ENCODE measurements at places on chromosomes 13 and 19.

- no peak for DNase-seq
Observed at GRCh38 chr19:51319649-51320279, 8.3 kb downstream of the IGLON5 start.

GRCh38 chr19:42323852-42324654, 1.4 kb upstream of the MEGF8 start:
- DNase-seq, result peak; percentile 36

- peak; percentile 93 for DNase-seq
Observed at GRCh38 chr19:6530386-6531162, at the start of gene TNFSF9. TNFSF9 (plus strand) TSS chr19:6531026; CDS start chr19:6531037, 11 bp downstream.

- DNase-seq, result no peak
Observed at GRCh38 chr13:103676329-103676728, 610.1 kb upstream of the SLC10A2 start.

- no peak for DNase-seq
Observed at GRCh38 chr13:76406243-76406642, 480.0 kb downstream of the KCTD12 start.

GRCh38 chr19:11832253-11832912, 16.1 kb upstream of the ZNF439 start:
- DNase-seq, result no peak

GRCh38 chr19:1171755-1172352, 2.2 kb downstream of the SBNO2 start:
- DNase-seq, result no peak

- no peak for DNase-seq
Observed at GRCh38 chr13:46097015-46097414, 7.8 kb downstream of the CPB2 start.

GRCh38 chr19:49573425-49573824, 6.9 kb downstream of the NOSIP start:
- DNase-seq, result no peak

GRCh38 chr13:31207661-31208552, 8.1 kb downstream of the B3GLCT start:
- peak; percentile 78 for DNase-seq

DNA sequence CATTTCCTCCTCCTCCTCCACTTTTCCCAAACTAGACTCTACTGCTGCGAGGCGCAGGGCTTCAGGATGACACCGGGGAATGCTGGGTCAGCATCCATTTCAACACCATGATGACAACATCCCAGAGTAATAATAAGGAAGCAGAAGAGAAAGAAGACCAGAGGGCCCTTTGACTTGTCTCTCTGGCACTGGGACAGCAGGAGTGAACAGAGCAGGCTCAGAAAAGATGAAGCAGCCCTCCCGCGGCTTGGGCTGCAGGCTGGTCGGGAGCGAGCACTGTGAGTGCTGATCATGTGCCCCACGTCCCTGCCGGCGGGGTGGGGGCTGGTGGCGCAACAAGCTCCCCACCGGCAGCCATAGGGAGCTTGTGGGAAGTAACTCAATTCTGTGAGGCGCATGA, 30.5 kb downstream of the RANBP3 start:
- DNase-seq, result peak; percentile 80

DNA sequence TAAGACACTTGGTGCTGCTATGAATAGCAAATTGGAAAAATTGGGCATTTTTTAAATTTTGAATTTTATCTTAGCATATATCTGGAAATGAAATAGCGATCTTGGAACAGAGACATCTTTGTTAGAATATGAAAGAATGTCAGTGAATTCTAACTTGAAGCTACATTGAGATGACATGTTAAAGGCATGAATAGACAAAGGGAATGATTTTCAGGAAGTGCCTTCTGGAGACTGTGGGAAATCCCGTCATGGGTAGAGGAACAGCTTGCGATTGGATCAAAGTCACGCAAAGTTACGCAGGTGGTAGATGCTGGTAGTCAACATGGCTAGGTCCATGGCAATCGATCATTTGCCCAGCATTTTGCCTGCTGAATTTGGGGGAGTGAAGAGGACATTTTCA, 43.5 kb downstream of the LRCH1 start:
- DNase-seq, result no peak

GRCh38 chr13:30338952-30339351, 31.6 kb upstream of the KATNAL1 start:
- DNase-seq, result no peak

- DNase-seq, result no peak
Observed at GRCh38 chr19:4217429-4218264, 11.7 kb upstream of the EBI3 start.

GRCh38 chr19:45121827-45122345, 28.9 kb downstream of the PPP1R37 start:
- DNase-seq, result no peak

- no peak for DNase-seq
Observed at GRCh38 chr19:51242881-51243630, 7.8 kb upstream of the SIGLECL1 start.

DNA sequence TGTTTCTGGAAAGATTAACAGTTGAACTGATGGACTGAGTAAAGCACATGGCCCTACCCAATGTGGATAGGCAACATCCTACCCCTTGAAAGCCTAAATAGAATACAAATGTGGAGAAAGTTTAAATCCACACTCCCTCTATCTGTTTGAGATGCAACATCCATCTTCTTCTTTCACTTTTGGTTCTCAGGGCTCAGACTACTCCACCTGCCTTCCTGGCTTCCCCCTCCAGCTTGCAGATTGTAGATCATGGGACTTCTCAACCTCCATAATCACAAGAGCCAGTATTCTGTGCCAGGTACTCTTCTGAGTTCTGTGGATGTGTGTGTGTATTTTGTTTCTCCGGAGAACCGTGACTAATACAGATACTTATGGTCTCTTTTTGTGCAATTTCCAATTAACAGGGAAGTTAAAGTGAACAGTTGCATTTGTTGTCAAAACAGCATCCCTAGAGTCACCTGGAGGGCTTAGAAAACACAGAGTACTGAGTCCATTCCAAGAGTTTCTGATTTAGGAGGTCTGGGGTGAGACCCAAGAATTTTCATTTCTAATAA, 590.3 kb upstream of the MIR17HG start:
- no peak for DNase-seq

GRCh38 chr13:37429976-37430375, 168.6 kb downstream of the POSTN start:
- DNase-seq, result no peak

DNA sequence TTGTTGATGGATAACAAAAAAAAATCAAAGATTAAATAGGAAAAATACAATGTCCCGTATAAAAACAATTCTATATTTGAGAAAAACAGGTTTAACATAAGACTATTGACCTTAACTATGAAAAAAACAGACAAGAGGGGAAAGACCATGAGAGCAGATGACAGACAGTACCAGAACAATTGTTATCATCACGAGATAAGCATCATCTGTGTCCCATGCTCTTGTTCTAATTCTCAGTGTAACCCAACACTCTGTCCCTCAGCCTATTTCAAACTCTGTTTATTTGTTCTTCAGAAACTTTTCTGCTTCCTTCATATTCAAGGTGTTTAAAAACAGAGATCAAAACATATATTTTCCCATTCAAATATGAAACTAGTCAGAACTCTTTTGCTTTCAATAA, 216.4 kb downstream of the PCDH9 start:
- no peak for DNase-seq

DNA sequence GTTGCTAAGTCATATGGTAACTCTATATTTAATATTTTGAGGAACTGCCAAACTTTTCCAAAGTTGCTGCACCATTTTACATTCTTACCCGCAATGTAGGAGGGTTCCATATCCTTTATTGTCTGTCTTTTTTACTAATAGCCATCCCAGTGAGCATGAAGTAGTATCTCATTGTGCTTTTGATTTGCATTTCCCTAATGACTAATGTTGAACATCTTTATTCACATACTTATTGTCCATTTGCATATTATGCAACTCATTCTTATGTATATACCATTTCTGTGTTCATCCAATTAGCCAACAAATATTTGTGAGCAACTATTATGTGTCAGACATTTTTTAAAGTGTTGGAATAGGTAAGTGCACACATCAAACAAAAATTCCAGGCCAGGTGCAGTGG, 20.4 kb upstream of the ATP8A2 start:
- no peak for DNase-seq

DNA sequence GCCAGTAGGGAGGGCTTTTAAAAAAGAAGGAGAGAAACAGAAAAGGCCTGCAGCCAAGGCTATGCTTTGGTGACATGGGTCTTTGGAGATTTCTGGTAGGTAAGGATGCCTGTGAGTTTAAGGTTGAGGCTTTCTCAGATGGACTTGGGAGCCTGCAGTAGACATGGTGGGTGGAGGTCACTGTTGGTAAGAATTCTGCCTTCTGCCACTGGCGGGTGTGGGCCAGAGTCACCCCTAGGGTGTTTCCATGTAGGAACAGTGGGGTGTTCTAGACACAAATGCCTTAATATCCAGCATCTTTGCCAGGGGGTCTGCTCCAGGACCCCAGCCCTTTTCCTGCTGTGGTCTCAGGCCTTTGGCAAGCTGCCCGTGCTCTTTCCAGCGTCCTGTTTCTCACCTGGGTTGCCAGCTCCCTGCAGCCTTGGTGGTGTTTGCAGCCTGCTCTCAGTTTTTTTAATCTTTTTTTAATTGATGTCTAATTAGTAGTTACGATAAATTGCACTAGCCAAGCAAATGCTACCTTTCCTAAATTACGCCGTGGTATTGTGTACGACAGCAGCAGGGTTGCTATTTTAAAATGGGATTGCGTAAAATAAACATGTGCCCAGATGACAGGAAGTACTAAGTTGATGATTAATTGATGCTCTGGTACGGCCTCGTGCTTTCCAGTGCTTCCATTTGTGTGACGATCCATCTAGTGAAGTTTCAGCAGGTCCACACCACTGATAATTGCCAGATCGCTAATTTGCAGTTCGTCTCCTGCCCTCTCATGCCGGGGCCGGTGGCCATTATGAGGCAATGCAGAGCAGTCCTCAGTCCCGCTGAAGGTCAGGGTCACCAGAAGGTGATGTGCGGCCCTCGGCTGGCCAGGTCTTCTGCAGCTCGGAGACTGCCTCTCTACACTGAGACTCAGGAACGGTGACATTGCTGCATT, 35.3 kb upstream of the NPAS1 start:
- peak; percentile 70 for DNase-seq

DNA sequence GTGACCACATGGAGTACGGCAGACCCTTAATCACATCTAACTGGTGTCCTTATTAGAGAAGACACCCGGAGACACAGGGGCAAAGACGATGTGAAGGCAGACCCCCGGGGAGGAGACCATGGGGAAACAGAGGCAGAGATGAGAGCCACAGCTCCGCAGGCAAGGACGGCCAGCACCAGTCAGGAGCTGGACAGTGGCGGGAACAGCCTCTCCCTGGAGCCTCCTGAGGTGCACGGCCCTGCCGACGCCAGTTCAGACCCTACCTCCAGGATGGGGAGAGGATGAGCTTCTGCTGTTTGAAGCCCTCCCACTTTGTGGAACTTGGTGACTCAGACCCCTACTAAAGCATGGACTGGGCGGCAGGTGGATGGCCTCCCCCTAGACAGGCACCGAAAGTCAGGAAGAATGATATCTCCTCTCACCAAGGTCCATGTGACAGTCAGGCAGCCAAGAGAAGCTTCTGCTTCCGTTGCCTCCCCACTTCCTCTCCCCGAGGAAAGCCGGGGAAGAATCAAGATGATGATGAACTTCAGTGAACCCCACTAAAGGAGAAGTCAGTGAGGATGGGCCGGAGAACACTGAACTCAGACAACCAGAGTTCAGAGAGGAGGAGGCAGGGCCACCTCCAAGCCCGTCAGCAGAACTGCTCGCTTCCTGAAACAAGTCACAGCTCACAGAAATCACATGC, 25.4 kb downstream of the RAB20 start:
- DNase-seq, result no peak

GRCh38 chr19:18269070-18269723, 5.1 kb downstream of the IQCN start:
- DNase-seq, result no peak

- DNase-seq, result peak; percentile 72
Observed at GRCh38 chr13:74062933-74063332, 71.3 kb downstream of the KLF12 start.

DNA sequence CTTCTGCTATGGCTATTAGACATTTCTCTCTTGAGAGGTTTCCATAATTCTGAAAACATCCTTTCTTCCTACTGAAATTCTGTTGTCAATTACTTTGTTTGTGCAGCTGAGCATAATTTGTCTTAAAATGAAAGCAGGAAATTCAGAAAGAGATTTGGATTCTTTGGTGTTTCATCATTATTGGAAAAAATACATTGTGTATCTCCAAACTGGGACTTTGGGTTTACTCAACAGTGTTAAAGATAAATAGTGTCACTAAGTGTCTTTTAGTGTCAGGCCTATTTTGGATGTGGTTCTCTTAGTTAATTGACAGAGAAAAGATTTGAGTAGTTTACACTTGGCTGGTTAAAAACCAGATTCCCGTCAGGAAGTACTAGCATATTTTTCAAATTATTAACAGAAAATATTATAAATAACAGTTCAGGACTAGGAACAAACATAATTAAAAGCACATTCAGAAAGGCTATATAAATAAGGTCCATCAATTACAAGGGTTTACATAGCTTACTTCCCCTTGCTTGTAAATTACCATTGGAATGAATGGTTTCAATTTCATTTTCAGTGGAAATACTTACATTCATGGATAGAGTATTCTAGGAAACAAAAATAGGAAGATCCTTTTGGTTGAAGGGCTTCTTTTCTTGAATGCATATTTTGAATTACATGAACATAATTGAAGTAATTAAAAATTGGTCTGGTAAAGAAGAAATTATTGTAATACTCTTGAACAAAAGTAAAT, 483.1 kb downstream of the GPC6 start:
- DNase-seq, result no peak

- DNase-seq, result peak; percentile 9
Observed at GRCh38 chr13:113963376-113963775, 10.5 kb downstream of the C13orf46 start.

DNA sequence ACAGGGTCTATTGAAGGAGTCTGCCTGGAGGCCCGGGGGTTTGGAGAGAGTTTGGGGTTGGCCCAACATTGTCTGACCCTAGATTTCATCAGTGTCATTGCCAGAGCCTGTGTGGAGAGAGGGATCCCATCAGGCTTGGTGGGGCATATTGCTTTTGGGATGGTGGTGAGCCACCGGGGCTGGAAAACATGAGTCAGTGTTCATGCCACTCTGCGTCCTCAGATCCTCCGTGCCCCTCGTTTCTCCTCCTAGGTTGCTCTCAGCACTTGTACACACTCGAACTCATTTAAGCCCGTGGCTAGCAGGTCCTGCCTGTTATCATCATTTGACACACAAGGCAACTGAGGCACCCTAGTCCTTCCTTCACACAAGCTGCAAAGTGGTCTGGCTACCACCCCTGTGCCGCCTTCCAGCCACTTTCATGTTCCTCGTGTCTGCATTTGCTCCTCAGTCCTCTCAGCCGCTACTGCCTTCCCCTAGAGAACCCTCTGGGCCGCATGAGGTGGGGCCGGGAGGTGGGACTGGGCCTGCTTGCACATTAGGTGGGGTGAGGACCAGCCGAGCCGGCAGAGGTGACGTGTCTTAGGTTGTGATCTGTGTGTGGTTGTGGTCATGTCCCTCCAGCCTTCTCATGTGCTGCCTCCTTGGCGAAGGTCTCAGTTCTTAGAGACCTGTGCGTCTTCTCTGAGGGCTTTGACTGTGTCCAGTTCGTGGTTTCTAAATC, 3.6 kb downstream of the NACC1 start:
- DNase-seq, result no peak

GRCh38 chr13:84997858-84998257, 801.4 kb downstream of the SLITRK6 start:
- no peak for DNase-seq
